Activated CD8-positive, alpha-beta T cell treated with anti-CD3 and anti-CD28 coated beads for 36 hours (primary cell): ENCODE measurements at places on chromosomes 5 and 9.

- no peak overlapping the region for H3K27ac ChIP-seq
- H3K36me3 ChIP-seq, result no peaks in the 10 kb centered on the region
- no peak overlapping the region for H3K4me3 ChIP-seq
- peaks cover 9% of the 10 kb centered on the region for H3K4me1 ChIP-seq
- DNase-seq, result no peak
Observed at GRCh38 chr5:113246361-113246870, 188.4 kb downstream of the TSSK1B start.

GRCh38 chr9:130660683-130661450 is 3.5 kb upstream of the PRDM12 start:
- no peak for DNase-seq
- no peak overlapping the region for H3K4me3 ChIP-seq
- no peak overlapping the region for H3K27ac ChIP-seq
- peaks cover 20% of the 10 kb centered on the region for H3K4me1 ChIP-seq
- no peaks in the 10 kb centered on the region for H3K36me3 ChIP-seq
- H3K27me3 ChIP-seq, result peaks cover 63% of the 10 kb centered on the region

- no peak overlapping the region for H3K4me3 ChIP-seq
- DNase-seq, result no peak
- H3K4me1 ChIP-seq, result no peaks in the 10 kb centered on the region
Observed at GRCh38 chr9:79152306-79152705, 419.5 kb upstream of the TLE4 start.

DNA sequence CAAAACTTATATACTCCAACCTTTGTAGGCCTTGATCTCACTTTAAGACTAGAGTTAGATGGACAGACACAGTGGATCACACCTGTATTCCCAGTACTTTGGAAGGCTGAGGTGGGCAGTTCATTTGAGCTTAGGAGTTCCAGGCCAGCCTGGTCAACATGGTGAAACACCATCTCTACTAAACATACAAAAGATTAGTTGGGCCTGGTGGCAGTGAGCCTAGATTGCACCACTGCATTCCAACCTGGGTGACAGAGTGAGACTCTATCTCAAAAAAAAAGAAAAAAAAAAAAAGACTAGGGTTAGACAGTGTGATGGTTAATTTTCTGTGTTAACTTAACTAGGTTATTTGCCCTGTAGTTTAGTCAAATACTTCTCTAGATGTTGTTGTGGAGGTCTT is 74.1 kb downstream of the CFAP95 start:
- H3K27me3 ChIP-seq, result peaks cover 2% of the 10 kb centered on the region
- no peaks in the 10 kb centered on the region for H3K36me3 ChIP-seq
- peaks cover 15% of the 10 kb centered on the region for H3K4me1 ChIP-seq
- DNase-seq, result no peak
- no peak overlapping the region for H3K4me3 ChIP-seq

DNA sequence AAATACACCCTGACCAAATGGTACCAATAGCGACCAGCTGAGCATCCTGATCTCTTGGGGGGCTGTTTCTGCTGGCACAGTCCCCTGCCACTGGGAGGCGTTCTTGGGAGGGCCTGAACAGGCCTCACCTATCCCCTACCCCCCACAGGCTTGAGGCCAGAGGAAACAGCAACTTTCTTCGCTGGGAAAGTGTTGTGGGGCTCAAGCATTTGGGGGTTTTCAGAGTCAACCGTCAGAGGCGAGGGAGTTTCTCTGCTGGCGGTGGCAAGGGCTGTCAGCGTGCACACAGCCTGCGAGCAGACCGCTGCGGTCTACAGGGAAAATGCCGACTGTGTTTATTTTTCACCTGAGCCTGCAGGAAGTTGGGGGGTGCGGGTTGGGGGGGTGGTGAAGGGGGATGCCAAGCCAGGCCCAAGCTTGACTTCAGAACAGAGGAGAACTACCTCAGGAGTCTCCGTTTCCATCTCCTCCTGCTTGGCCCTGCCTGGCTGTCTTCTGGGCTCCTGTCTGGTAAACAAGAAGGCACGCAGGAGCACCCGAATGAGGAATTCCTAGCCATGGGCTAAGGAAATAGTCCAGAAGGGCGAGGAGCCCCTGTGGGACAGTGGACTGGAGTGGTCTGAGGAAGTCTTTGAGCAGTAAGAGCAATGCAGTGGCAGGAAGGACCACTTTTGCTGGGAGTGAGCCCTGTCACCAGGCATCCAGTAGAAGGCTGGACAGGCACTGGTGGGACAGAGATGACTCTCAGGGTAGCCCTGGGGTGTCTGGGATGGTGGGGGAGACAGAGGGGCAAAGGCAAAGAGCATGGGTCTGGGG is 18.1 kb downstream of the TCF7 start:
- H3K36me3 ChIP-seq, result peaks cover 41% of the 10 kb centered on the region
- H3K4me1 ChIP-seq, result peaks cover 97% of the 10 kb centered on the region
- peak overlapping the region; percentile 54 for H3K4me3 ChIP-seq
- H3K27ac ChIP-seq, result peak overlapping the region; percentile 82
- DNase-seq, result peak; percentile 95

- H3K27ac ChIP-seq, result no peak overlapping the region
- H3K27me3 ChIP-seq, result no peaks in the 10 kb centered on the region
- H3K4me1 ChIP-seq, result peaks cover 20% of the 10 kb centered on the region
Observed at GRCh38 chr5:111454776-111455175, 57.6 kb downstream of the STARD4 start.

GRCh38 chr5:156396063-156396829 is 69.3 kb downstream of the SGCD start:
- peaks cover 8% of the 10 kb centered on the region for H3K27me3 ChIP-seq
- H3K4me3 ChIP-seq, result no peak overlapping the region
- no peaks in the 10 kb centered on the region for H3K4me1 ChIP-seq
- H3K27ac ChIP-seq, result no peak overlapping the region

- peak overlapping the region; percentile 100 for H3K27ac ChIP-seq
- H3K27me3 ChIP-seq, result no peaks in the 10 kb centered on the region
- H3K4me1 ChIP-seq, result peaks cover 45% of the 10 kb centered on the region
- no peaks in the 10 kb centered on the region for H3K36me3 ChIP-seq
- peak overlapping the region; percentile 80 for H3K4me3 ChIP-seq
- DNase-seq, result no peak
Observed at GRCh38 chr5:138458384-138458783, 6.9 kb upstream of the EGR1 start.

DNA sequence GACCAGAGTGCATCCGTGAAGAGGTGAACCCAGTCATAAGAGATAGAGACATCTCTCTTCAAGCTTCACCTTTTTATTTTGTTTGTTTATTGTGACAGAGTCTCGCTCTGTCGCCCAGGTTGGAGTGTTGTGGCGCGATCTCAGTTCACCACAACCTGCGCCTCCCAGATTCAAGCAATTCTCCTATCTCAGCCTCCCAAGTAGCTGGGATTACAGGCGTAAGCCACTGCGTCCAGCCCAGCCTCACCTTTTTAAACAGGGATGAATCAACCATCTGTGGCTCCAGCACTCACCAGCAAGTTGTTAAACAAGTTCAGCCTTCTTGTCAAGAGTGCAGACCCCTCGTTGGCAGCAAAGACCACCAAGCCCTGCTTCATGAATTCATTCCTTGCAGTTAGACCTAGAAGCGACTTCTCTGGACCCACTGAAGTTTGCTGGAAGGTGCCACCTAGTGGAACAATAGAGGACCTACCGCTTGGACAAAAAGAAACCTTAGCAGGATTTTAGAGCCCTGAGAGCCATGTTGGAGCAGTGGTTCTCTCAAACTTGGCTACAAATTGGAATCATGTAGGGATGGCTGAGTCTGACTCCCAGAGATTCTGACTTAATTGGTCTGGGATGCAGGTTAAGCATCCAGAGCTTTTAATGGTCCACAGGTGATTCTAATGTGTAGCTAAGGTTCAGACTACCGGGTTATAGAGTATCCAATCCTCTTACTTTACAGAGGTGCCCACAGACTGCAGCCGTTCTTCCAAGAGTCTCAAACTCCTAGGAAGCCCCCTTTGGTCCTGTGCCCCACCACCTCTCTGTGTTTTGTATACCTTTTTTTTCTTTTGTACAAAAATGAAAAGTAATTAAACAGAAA is 10.5 kb upstream of the GALNT10 start:
- H3K27ac ChIP-seq, result no peak overlapping the region
- H3K36me3 ChIP-seq, result no peaks in the 10 kb centered on the region
- DNase-seq, result peak; percentile 48
- no peak overlapping the region for H3K4me3 ChIP-seq
- peaks cover 8% of the 10 kb centered on the region for H3K27me3 ChIP-seq
- no peaks in the 10 kb centered on the region for H3K4me1 ChIP-seq

DNA sequence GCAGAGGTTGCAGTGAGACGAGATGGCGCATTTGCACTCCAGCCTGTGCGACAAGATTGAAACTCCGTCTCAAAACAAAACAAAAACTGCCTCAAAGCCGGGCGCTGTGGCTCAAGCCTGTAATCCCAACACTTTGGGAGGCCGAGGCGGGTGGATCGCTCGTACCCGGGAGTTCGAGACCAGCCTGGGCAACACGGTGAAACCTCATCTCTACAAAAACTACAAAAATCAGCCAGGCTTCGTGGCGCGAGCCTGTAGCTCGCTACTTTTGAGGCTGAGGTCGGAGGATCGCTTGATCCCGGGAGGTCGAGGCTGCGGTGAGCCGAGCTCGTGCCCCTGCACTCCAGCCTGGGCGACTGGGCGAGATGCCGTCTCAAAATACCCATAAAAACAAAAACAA is 988 bp downstream of the GFM2 start:
- H3K27me3 ChIP-seq, result no peaks in the 10 kb centered on the region
- no peak overlapping the region for H3K27ac ChIP-seq
- peaks cover 32% of the 10 kb centered on the region for H3K36me3 ChIP-seq
- DNase-seq, result no peak
- peak overlapping the region; percentile 98 for H3K4me3 ChIP-seq

GRCh38 chr9:109120204-109120789 is 550 bp upstream of the TMEM245 start:
- no peaks in the 10 kb centered on the region for H3K27me3 ChIP-seq
- H3K4me1 ChIP-seq, result peaks cover 33% of the 10 kb centered on the region
- H3K36me3 ChIP-seq, result peaks cover 19% of the 10 kb centered on the region
- H3K27ac ChIP-seq, result peak overlapping the region; percentile 79

GRCh38 chr5:52255308-52255707 is 532.4 kb upstream of the ITGA1 start:
- no peak overlapping the region for H3K4me3 ChIP-seq
- H3K4me1 ChIP-seq, result no peaks in the 10 kb centered on the region
- no peak for DNase-seq

DNA sequence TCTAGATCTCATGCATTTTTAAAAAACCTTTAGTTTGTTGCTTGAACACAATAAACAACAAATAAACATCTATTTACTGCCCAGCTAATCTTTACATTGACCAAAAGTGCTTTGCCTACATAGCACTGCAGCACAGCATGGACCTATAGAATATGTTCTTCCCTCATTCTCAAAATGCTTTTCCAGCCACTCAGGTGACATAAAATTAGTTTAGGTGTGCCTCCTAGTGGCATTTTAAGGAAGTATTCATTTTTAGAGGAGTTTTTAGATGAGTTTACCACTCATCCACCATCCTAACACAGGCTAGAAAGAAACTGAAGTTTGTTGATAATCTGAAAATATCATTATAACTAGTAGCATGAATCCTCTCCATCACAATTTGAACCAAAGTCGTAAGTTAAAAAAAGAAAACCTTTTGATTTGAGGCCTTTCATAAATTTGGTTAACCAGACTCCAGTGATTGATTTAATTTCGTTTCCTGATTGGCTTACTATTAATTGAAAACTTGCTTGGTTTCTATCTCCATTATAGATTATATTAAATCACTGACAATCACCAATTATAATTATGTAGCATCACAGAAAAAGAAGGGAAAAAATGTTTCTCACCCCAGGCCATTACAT is 12.6 kb downstream of the PLGRKT start:
- H3K27me3 ChIP-seq, result no peaks in the 10 kb centered on the region
- H3K27ac ChIP-seq, result no peak overlapping the region
- H3K4me1 ChIP-seq, result peaks cover 9% of the 10 kb centered on the region
- no peak for DNase-seq
- no peaks in the 10 kb centered on the region for H3K36me3 ChIP-seq
- H3K4me3 ChIP-seq, result no peak overlapping the region

- H3K27ac ChIP-seq, result no peak overlapping the region
- H3K27me3 ChIP-seq, result no peaks in the 10 kb centered on the region
- no peak for DNase-seq
- H3K36me3 ChIP-seq, result no peaks in the 10 kb centered on the region
Observed at GRCh38 chr5:17004441-17005106, 68.5 kb upstream of the MYO10 start.

DNA sequence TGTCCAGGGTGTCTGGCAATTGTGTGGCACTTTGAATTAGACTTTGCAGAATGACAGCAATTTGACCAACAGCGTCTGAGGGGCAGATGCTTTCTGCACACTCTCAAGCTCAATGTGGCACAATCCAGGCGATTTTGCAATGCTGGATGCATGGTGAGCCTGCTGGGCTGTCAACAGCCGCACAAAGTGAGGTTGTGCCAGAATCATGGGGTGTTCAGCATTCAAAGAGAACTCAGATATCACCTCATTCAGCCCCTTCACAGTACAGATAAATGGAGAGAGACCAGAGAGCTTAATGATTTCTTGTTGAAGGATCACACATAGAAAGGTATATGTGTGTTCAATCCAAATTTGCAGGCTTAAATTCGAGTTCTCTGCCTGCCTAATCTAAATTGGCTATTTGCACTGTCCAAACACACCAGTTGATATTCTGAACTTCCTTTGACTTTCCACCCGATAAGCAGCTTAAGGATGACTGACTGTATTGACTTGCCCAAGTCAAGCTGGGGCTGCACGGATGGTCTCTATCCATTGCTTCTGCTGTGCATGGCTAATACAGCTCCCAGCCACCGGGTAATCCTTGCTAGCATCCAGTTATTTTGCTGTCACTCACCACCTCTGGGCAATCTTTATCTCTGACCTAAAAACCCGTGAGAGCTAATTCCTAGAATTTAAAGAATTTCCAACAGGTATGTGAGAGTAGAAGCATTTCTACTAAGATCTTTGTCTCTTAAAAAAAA is 157.9 kb upstream of the TAS2R1 start:
- H3K4me1 ChIP-seq, result no peaks in the 10 kb centered on the region
- no peak for DNase-seq
- no peaks in the 10 kb centered on the region for H3K36me3 ChIP-seq
- no peak overlapping the region for H3K27ac ChIP-seq
- peaks cover 1% of the 10 kb centered on the region for H3K27me3 ChIP-seq

- DNase-seq, result no peak
- H3K4me1 ChIP-seq, result no peaks in the 10 kb centered on the region
- H3K27ac ChIP-seq, result no peak overlapping the region
Observed at GRCh38 chr5:94503677-94504076, 114.7 kb downstream of the KIAA0825 start.

GRCh38 chr9:71895955-71896354 is 15.0 kb downstream of the ABHD17B start:
- DNase-seq, result no peak
- peak overlapping the region; percentile 25 for H3K27ac ChIP-seq
- H3K4me1 ChIP-seq, result peaks cover 58% of the 10 kb centered on the region
- no peak overlapping the region for H3K4me3 ChIP-seq

DNA sequence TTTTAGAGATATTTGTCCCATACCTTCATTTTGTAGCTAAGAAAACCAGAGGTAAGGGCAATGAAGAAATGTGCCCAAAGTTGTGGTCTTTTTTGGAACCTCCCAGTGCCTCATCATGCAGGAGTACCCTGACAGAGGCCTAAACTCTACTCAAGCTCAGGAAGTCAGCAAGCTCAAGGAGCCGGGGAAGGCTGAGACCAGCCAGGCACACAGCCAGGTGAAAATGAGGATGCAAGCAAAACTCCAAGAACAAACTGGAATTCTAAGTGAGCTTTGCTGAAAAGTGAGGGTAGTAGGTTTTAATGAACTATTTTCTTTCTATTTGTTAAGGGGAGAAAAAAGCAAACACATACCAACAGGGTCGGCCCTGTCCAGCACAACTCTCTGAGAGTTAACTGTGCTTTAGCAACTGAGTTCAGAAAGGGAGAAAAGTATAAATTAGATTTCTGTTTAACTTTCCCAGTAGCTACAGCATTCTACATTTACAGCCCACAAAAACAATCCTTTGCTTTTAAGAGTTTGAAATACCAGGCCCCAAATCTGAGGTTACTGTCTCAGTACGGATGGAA is 146.4 kb downstream of the GNAQ start:
- H3K27ac ChIP-seq, result no peak overlapping the region
- DNase-seq, result no peak
- peaks cover 19% of the 10 kb centered on the region for H3K4me1 ChIP-seq
- H3K36me3 ChIP-seq, result peaks cover 3% of the 10 kb centered on the region
